Gastroesophageal sphincter (tissue), 4 donors: ENCODE measurements at places on chromosomes 16 and 17.

- no peak for ATAC-seq
These were observed 36.6 kb upstream of the CHMP6 start for GRCh38 chr17:80955078-80955477.

GRCh38 chr16:27472091-27473020 lies 70.4 kb downstream of the IL21R start:
- no peak for ATAC-seq

DNA sequence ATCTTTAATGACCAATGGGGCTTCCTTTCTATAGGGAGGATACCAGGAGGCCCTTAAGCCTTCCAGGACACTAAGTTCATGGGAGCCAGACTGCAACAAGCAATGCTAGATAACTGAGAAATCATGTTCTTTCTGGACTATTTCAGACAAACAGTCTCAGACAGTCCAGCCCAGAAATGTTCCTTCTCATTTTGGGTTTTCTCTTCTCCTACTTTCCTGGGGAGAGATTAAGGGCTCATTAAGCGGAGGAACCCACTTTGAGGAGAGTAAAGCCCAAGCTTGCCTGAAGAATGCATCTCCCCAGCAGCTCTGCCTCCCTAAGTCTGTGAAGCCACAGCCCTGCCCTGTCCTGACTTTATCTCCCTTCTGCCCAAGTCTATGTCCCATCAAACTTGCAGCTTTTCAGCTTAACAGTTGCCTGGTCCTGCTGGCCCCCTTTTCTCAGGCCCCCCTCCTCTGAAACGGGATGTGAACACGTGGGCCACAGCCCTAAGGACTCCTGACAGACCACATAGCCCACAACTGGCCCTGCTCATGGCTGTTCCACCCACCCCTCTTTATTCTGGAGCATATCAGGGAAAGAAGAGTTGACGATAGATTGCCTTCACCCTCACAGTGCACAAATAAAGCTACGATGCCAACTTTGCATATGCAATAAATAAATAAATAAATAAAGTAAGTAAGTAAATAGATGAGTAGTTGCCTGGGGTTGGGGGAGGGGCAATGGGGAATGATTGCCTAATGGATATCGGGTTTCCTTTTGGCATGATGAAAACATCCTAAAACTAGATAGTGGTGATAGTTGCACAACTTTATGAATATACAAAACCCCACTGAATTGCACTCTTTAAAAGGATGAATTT lies 111.0 kb downstream of the N4BP1 start:
- peak; percentile 41 for ATAC-seq

DNA sequence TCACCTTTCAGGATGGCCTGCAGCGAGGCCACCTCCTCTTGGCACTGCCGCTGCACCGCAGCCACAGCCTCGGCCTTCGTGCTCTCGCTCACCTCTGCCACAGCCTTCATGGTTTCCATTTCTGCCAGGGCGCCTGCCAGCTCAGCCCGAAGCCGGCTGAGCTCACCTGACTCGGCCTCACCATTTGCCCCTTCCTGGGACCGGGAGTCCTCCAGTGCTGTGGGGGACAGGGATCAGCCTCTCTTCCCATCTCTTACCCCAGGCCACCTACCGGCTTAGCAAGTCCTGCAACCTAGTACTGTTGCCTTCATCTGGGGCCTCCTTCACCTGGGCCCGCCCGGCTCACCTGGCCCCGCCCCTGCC lies 658 bp downstream of the RABEP2 start:
- no peak for ATAC-seq

DNA sequence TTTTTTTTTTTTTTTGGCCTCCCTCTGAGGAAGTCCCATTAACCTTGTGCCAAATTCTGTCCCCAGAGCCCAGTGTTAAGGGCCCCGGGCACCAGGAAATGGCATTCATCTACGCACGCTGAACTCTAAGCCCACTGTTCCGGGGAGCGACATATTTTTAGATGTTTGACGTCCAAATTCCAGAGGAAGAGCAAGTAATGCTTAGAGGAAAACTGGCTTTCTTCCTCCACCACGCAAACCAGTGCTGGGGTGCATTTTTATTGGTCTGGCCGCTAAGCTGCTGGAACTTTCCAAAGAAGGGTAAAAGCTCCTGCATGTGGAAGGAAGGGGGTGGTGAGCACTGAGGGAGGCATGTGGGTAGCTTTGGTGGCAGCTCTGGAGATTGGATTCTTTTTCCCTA lies 8.3 kb downstream of the WFDC1 start:
- peak; percentile 86 for ATAC-seq
